ENCODE measurements at places on chromosomes 2 and 18. TPM values are rescaled to one million over a fixed set of nuclear protein-coding genes. Genes with fewer than 3 reads are reported as not detected.

RAB27B gene
- total RNA-seq = 0.45 TPM

DNA sequence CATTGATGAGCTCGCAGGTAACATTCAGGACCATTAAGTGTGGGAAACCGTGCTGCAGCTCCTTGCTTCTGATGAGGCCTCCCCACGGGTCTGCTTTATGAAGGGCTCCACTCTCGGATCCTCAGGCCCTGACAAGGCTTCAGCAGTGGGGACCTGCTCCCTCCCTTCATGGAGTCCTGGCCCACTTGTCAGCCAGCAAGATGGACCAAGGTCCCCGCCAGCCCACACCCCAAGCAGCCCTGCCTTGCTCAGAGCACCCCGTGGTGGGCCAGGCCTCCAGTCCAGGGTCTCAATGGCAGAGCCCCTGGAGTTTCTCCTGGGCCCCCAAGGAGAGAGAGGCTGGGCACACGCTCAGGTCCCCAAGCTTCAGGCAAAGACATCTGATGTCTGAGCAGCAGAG is 41.5 kb downstream of the CROCC2 start:
- DNase-seq = no peak

DNA sequence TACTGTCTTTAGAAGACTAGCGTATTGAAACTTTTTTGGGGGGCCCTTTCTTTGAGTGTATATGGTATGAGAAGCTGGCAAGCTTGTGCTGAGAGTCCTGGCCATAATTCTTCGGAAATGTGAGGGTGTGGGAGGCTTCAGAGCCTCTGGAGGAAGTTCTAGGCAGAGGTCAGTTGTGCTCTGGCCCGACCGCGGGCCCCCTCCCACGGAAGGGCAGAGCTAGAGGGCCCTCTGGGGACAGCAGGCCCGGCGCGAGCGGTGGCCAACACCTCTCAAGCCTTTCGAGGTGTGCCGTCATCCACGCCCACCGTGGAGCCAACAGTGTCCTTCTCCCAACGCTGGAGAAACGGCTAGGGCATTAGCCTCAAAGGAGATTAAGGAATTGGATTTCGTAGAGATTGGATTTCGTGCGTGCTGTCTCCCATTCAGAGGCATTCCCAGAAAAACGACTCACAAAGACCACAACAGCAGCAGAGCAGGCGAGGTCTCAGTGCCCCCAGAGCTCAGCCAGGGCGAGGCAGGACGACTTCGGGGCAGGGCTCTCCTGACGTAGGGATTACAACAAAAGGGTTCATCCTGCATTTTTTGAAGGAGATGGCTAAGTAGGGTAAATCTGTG is 2.2 kb upstream of the MTCL1 start:
- DNase-seq = no peak

DNA sequence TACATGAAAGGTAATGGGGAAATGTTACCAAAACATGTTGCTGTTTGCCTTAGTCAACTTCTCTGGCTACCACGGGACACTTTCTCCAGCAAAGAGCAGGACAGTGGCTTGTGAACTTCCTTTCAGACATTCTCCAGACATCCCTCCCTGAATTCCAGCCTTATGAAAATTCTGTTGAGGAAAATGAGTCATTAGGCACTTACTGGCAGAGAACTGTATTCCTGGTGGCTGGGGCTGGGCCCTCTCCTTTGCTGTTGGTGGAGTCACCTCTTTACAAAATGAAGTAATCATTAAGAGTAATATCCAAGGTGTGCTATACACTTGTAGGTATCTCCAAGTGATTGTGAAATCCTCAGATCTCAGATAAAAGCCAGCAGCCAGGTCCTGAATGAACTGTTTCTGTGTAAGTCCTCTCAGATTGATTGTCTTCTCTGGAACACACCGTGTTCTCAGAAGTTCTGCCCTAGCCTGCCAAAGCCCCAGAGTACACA is 1.3 kb upstream of the FAP start:
- no peak for DNase-seq

GRCh38 chr2:10721396-10722251 is at the start of gene ATP6V1C2:
ATP6V1C2 (plus strand) TSS chr2:10721630; CDS start chr2:10722850, 1,220 bp downstream.
- DNase-seq = peak; percentile 75
